ENCODE measurements at places on chromosomes 7 and 10.

DNA sequence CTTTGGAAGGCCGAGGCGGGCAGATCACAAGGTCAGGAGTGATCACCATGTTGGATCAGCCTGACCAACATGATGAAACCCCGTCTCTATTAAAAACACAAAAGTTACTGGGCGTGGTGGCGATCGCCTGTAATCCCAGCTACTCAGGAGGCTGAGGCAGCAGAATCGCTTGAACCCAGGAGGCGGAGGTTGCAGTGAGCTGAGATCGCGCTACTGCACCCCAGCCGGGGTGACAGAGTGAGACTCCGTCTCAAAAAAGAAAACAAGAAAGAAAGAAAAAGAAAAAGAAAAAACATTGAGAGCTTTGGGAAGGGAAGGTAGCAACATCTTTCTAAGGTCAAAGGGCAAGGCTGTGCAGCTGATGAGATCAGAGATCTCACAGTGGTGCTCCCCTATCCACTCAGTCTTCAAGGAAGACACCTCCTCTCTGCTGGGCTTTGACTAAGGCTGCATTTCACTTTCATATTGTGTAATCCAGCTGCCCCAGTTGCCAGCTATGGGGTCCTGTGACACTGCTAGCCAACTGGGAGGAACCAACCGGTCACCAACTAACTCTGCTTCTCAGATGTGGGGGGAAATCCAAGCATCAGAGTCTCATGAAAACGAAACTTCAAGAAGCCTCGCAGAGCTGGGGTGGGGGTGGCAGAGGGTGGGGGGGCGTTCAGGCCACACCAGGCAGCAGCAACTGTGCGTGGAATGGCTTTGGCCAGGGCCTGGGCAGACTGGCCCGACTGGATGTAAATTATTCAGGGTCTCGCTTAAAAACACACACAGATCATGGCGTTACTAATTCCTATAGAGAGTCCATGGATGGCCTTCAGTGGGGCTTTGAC, 1.5 kb downstream of the IL15RA start:
- peak; percentile 89 for DNase-seq

- DNase-seq: no peak
These were observed 152.8 kb upstream of the GDF10 start for GRCh38 chr10:47147186-47147585.

DNA sequence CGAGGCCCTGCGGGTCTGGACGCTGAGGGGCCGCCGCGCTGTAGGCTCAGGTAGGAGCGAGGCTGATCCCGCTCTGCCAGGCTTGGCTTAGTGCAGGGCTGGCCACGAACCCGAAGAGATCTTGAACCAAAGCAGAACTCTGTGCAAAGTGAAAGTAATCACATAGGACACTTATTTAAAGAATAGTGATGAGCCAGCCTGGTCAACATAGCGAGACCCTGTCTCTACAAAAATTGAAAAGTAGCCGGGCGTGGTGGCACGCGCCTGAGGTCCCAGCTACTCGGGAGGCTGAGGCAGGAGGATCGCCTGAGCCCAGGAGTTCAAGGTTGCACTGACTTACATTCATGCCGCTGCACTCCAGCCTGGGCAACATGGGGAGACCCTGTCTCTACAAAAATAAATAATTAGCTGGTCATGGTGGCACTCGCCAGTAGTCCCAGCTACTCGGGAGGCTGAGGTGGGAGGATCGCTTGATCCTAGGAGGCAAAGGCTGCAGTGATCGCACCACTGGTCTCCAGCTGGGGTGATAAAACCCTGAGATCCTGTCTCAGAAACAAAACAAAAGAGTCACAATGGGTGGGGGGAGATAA, 541 bp downstream of the ZSCAN25 start:
- DNase-seq: no peak

- no peak for DNase-seq
These were observed 1567.3 kb upstream of the LRRTM3 start for GRCh38 chr10:65358565-65358964.

GRCh38 chr7:157540020-157540419, 203.2 kb downstream of the DNAJB6 start:
- DNase-seq: no peak

DNA sequence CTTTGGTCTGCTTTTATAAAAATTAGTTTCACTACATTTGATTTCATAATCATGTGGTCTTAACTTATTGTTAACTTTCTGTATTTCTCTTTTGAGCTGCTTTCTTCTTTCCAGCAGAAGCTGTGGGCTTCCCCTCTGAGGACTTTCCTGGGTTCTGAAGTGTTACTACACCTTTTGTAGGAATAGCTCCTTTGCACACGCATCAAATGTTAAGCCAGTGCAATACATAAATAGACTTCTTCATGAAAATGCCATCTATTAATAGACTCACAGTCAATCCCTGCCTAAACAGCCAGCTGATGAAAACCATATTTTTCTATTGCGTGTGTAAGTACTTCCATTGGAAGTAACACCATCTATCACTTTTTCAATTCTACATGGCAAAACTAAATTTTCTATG, 1.5 kb downstream of the ABCB4 start:
- no peak for DNase-seq

GRCh38 chr7:29216128-29216527, 21.6 kb downstream of the CHN2 start:
- no peak for DNase-seq

- no peak for DNase-seq
These were observed 359.8 kb downstream of the FRMD4A start for GRCh38 chr10:13970957-13971353.

- DNase-seq: no peak
These were observed 309.8 kb downstream of the PARD3 start for GRCh38 chr10:34505338-34505737.

GRCh38 chr7:28630350-28630749, 218.0 kb downstream of the CREB5 start:
- DNase-seq: no peak

DNA sequence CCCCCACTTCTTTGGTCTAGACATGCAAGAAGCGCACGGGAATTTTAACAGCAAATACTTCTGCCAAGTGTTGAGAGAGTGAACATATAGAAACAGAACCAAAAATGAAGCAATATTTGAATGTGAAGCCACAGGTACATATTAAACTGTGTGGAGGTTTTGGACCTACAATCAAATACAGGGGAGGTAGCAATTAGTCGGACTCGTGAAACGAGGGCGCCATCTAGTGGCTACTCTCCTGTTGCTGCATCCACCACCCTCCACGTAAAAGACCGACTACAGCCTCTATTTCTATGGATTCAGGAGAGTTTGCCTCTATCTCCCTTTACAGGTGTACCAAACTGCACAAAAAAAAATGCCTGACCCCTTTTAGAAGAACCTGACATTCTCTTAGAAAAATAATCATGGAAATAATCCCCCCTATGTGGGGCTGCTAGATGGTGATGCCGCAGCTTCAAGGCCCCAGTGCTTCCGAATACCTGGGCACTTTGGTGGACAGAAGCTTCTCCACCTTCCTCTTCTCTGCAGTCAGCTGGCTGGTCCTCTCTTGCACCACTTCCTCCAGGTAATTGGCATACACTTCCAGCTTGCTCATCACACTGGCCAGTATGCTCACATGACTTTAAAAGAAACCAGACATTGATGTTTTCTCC, 31.7 kb downstream of the TECTB start:
- peak; percentile 55 for DNase-seq

Measured in bone marrow (tissue), 2 donors.